Inflammatory macrophage treated with lipopolysaccharide for 4 hours (primary cell): ENCODE measurements at places on chromosomes 4 and X.

DNA sequence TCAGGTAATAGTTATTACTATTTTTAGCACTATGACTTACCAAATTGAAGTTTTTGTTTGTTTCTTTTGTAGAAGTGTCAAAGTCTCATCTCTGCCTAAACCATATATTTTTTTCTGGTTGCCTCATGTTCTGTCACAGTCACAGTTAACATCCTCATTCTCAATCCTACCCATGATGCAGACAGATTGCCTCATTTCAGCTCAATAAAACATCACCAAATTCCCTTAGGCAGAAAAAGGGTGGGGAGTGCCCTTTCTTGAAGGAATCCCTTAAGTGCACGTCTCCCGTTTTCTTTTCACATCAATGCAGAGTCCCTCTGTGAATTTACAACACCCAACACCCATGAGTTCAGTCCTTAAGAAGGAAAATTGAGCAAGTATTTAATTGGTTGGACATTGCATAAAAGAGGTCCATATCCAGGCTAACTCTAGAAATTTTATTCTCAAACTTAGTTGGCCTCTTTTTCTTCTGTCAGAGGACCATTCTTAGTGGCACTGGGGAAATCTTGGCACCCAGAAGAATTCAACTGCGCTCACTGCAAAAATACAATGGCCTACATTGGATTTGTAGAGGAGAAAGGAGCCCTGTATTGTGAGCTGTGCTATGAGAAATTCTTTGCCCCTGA lies 103.7 kb upstream of the BMPR1B start:
- peak; percentile 1 for DNase-seq

DNA sequence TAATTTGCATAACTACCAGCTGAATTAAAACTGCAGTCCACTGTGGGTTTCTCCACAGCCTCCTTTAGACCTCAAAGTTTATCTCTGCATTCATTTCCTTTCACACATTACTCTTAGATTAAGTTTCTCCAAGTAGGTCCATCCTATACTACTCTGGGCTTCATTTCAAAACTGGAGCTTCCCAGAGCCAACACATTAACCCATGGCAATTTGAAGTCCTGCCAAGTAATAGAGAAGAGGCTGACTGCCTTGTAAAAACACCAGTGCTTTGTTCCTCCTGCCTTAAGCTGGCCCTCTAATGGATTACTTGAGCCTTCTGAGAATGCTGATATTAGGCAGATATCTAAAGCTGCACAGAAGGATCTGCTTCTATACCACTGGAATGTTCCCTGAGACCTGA lies 997.2 kb upstream of the SLIT2 start:
- DNase-seq, result no peak

- peak; percentile 91 for DNase-seq
These were observed 18.8 kb upstream of the TMSB4X start for GRCh38 chrX:12955882-12956703.

GRCh38 chr4:41620594-41621256 lies 82.8 kb downstream of the LIMCH1 start:
- no peak for DNase-seq

DNA sequence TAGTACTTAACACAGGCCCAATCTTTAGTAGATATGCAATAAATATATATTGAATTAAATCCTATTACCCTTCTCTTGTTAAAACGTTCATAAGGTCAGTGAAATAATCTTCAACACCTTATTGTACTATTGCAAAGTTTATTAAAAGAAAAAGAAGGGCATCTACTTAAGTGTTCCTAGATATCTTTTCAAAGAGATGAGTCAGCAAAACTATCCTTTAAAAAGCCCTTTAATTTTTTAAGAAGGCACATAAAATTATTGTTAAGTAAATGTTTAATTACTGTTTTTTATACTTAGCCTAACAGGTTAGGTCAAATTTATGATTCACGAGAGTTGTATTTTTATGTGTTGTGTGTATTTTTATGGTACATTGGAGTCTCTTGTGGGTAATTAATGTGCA lies 77.3 kb upstream of the PPP1R2C start:
- DNase-seq, result no peak

DNA sequence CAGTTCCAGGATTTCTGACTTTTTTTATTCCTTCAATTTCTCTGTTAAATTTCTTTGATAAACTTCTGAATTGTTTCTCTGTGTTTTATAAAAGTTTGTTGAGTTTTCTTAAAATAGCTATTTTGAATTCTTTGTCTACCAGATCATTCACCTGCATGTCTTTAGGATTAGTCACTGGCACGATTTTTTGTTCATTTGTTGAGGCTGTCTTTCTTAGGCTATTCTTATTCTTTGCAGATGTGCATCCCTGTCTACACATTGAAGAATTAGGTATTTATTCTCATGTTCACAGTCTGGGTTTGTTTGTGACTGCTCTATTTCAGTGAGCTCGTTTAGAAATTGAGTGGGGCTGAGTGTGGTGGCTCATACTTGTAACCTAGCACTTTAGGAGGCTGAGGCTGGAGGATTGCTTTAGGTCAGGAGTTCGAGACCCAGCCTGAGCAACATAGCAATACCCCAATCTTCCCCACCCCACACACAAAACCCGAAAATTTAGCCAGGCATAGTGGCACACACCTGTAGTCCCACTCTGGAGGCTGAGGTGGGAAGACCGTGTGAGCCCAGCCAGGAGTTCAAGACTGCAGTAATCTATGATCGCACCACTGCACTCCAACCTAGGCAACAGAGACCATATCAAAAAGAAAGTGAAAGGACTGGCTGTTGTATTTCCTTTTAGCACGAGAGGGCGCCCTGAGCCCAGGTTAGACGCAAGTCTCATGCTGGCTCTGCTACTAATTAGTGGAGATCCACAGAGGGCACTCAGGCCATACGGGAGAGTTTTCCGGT lies 42.0 kb downstream of the F8 start:
- peak; percentile 68 for DNase-seq

GRCh38 chrX:122943918-122944317 lies 240.2 kb upstream of the GRIA3 start:
- no peak for DNase-seq

GRCh38 chrX:106802063-106802387 lies 448 bp upstream of the TBC1D8B start:
- no peak for DNase-seq

DNA sequence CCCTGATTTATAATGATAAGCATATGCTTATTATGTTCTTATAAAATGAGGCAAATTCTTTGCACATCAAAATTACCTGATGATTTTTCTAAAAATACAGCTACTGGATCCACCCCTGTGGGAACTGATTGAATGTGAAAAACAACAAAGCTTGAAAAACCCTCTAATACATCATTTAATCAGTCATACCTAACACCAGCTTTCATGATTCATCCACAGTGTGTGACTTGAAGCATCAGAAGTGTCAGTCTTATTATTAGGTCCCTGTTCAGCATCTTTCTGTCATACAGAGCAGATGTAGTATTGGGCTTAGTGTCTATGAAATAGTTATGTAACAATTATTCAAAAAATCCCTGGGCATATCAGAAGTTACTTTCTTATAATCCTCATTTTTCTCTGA lies 671.3 kb upstream of the GALNT7 start:
- DNase-seq, result no peak

DNA sequence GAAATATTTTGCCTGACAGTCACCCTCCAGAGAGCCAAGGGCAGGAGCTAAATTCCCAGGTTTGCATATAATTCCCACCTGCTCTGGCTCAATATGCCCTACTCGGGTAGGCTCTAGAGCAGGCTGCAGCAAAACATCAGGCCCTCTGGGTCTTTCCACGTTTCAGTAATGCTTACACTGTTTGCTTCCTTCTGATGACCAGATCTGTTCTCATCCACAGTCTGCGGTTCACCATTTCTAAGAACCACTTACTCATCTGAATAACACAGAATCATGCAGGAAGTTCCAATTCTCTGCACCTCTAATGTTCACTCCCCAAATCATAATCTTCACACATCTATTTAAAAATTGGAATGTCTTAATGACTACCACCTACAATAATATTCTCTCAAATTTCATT lies 141.4 kb downstream of the PPP3CA start:
- DNase-seq, result peak; percentile 88

- no peak for DNase-seq
These were observed 91.3 kb downstream of the NHSL2 start for GRCh38 chrX:72001906-72002305.

DNA sequence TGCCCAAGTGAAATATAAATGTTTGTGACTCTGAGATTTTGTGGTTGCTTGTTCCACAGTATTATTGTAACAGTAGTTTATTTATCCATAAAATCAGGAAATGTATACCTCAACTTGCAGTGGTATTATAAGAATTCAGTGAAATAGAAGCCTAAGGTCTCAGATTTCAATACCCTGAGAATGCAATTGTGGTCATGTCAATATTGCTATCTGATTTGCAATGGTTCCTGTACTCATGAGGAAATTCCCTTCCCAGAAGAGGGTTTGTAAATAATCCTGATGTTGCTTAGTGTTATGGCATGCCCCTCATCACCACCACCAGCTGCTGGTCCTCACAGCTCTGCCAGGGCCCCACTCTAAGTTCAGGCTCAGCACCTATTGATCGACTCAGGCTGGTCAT lies 67.8 kb downstream of the SLC34A2 start:
- DNase-seq, result no peak

GRCh38 chrX:139106069-139106468 lies 394.6 kb upstream of the FGF13 start:
- DNase-seq, result no peak

DNA sequence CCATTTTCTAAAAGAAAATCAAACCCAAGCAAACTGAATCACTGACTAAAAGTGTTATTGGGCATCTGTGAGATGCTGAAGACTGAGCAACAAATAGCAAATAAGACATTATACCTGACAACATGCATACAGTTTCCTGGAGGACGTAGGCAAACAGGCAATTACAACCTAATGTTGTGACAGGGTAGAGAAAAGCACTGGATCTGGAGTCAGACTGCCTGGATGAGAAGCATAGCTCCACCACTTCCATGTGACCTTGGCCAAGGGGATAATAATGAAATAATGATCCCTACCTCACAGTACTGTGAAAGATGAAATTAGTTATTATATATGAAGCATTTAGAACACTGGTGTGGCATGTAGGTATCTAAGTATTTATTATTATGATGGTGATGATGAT lies 2.7 kb downstream of the SPINK2 start:
- no peak for DNase-seq
